ENCODE measurements at places on chromosomes 3 and 15.

DNA sequence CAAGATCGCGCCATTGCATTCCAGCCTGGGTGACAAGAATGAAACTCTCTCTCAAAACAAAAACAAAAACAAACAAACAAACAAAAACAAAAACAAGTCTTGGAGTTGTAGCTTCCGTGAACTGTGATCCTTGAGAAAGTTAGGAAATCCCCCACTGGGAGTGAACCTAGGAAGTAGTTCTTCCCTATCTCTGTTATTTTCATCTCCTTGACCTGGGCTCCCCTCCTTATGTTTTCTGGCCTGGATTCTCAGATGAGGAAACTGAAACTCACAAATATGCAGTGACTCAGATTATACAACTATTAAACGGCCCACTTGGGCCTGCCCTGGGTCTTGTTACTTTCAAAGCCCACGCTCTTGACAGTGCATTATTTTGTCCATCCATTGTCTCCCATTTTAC is 29.7 kb downstream of the SAXO2 start:
- no peak for DNase-seq

- DNase-seq = no peak
These were observed 24.1 kb downstream of the EAF1 start for GRCh38 chr3:15451216-15452113.

DNA sequence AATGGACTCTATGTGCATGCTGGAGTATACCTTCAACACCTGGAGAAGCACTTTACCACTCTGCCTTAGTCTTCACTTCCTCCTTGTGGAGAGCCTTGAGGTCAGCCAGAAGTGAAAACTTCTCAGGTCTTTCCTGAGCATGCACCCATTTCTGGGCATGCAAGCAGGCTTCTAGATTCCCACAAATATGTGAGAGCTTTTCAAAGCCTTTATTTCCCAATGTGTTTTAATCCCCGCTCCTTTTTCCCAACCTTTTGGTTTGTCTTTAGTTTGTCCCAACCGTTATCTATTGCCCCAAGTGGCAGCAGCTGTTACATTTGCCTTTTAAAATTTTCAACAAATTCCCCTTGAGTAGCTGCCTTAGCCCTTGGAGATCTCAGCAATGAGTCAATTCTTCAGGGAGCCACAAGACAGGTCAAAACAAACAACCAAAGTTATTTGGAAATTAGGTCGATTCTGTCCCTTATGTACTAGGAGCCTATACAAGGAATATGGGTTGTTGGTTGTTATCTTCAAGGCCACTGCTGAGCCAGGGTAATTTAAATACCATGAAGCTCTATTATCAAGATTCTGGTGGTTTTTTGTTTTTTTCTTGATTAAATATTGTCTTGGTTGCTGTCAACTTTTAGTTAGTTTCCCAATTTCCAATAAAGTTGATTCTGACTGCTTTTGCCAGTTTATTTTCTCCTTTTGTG is 44.4 kb downstream of the LSM3 start:
- no peak for DNase-seq

GRCh38 chr3:17360991-17361390 is 381.4 kb downstream of the TBC1D5 start:
- no peak for DNase-seq

- no peak for DNase-seq
These were observed 64.3 kb downstream of the CASR start for GRCh38 chr3:122247825-122248185.

- DNase-seq = no peak
These were observed 139.7 kb upstream of the CMC1 start for GRCh38 chr3:28101705-28102104.

DNA sequence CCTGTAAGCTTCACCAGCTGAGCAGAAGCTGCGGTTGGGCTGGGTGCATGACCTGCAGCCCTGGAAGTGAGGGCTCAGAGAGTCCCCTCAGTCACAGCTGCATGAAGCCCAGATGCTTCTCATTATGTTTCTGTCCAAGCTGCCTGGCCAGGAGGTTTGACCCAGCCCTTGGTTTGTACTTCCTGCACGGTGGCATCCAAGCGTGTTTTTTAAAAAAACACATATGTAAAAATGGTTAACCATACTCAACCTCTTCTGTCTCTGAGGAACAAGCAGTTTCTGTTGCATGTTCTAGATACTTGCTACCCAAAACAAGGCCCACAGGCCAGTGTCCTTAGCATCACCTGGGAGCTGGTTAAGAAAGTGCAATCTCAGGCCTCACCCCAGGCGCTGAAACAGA is 76.0 kb upstream of the ATP10A start:
- no peak for DNase-seq

GRCh38 chr3:18423401-18424212 is 1.5 kb downstream of the SATB1 start:
- DNase-seq = no peak

- DNase-seq = no peak
These were observed 925 bp upstream of the PSTPIP1 start for GRCh38 chr15:76994001-76994400.

- no peak for DNase-seq
These were observed 98.0 kb downstream of the ATG7 start for GRCh38 chr3:11370191-11370590.

DNA sequence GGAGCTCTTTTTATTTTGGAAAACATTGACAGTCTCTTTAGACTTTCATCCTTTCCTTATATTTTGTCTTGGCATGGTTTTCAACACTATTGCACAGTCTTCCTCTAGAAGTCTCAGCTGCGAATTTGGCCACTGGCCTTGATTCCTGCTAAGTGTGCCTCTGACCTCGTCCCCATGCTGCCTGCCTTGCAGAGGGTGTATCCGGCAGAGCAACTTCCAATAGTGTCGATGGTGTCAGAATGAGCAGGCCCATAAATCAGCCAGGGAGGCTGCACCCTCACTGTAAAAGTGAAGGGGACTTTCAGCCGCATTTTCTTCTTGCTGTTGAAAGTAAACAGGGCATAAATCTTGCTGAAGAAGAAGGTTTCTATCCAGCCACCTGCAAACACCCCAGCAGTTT is 336.7 kb upstream of the TRIM42 start:
- no peak for DNase-seq

DNA sequence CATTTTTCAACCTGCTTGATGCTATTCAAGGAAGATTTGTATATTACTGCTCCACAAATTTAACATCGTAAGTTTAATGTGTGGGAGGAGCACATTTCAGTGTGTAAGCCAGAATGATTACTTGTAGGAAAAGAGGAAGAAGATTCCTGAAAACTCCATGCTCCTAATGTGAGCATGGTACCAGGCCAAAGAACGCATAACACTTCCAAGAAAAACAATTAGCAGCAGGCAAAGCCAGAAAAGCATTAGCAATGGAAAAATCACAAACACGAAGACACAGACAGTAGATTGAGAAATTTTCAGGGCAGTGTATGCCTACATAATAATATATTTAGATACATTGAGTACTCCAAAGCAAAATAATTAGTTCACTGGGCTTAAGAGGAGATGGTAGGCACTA is 96.6 kb upstream of the CBLB start:
- no peak for DNase-seq

- DNase-seq = no peak
These were observed 309.8 kb upstream of the ICE2 start for GRCh38 chr15:60788692-60789103.

- no peak for DNase-seq
These were observed 260.3 kb downstream of the ERC2 start for GRCh38 chr3:56207922-56208321.

DNA sequence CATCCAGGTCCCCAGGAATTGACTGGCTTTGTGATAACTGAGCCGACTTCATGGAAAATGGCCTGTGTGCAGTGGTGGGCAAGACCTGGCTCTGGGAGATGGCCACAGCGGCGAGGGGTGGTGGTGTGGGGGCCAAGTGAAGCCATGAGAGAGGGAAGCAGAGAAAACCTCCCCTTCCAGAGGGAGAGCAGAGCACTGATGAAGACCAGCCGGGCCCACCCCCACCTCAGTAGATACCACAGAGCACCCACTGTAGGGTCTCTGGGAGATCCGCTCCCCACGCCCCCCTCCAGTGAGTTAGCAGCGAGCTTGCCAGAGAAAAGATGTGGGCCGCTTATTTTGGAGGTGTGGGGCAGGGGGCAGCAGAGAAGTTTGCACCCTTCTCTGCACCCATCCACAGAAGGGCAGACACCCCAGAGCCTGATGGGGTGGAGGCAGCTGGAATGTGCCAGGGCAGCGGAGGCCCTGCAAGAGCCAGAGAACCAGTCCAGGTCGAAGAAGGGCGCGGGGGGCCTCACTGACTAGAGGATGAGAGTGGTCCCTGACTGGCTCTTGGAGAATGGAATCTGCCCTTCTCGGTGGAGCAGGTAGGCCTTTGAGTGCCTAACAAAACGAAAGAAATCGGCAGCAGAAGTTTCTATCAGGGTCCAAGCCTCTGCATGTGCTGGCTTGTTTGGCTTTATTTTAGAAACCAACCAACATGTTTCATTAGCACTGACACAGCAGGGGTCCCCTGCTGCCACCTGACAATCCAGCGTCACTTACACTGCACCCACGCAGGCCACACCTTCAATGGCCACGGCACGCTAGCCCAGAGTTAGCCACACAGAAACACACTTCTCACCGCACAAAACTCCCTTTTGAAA is 28.3 kb downstream of the MELTF start:
- no peak for DNase-seq

GRCh38 chr3:111284503-111285183 is 213.0 kb downstream of the NECTIN3 start:
- no peak for DNase-seq

- DNase-seq = no peak
These were observed 128.6 kb downstream of the DUT start for GRCh38 chr15:48459571-48460442.

- DNase-seq = peak; percentile 81
These were observed 5.8 kb upstream of the RPL29 start for GRCh38 chr3:52001443-52001974.

DNA sequence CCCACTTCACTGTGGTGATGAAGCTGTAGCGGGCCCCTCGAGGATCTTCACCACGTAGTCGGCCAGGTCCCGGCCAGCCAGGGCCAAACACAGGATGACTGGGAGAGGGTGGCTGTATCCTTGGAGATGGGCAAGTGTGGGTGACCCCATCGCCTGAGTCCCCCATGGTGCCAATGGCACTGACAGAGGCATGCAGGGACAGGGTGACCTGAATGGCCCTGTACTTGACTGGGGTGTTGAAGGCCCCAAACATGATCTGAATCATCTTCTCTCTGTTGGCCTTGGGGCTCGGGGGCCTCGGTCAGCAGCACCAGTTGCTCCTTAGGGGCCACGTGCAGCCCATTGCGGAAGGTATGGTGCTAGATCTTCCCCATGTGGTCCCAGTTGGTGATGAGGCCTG is 17.1 kb upstream of the AP3B2 start:
- no peak for DNase-seq

DNA sequence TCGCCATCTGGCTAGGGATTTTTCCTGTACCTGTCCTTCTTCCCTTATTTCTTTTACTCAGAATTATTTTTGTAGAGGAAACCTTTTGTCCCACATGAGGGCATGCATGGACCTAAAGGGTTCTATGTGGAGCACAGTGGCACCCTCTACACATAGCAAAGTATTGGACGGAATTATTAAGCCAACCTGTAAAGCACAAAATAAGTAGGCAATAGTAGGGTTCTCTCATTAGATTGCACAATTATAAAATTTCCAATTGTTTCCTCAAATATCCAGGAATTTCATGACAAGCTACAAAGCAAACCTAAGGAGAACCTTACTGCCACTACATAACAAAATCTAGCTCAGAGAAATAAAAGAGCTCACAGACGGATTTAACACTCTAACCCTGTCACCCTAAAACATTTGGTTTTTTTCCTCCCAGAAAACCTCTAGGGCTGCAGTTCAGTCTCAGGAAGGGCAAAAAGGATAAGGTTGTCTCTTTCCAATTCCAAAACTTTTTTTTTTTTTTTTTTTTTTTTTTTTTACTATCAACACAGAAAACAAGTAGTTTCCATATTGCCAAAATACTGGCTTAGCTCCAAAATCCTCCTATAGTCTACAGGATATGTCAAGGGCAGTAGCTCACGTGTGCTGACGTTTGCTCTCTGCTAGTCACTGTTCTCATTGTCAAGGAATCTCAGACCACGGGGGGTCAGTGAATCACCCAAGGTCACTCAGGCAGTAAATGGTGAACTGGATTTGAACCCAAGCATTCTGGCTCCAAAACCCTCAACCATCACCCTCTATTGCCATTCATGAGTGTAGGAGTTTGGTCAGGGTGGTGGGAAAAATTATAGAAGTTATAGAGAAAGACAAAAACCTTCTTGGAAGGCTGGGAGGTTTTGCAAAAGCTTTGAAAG is 52.3 kb downstream of the NCEH1 start:
- DNase-seq = no peak

- DNase-seq = no peak
These were observed 112.0 kb upstream of the HACD2 start for GRCh38 chr3:123696808-123697207.

DNA sequence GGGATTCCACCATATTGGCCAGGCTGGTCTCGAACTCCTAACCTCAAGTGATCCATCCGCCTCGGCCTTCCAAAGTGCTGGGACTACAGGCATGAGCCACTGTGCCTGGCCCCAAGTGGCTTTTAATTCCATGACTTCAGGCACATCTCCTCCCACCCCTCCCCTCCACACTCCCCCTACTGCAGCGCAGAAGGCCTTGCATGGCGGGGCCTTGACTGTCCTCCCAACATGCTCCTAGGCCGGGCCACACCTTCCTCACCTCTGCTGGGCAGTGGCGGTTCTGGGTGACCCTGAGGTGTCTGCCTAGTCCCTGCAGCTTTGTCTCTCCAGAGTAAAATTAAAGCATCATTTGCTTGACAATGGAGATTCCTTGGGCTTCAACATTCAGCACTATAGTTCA is 6.9 kb downstream of the LYSMD4 start:
- no peak for DNase-seq

DNA sequence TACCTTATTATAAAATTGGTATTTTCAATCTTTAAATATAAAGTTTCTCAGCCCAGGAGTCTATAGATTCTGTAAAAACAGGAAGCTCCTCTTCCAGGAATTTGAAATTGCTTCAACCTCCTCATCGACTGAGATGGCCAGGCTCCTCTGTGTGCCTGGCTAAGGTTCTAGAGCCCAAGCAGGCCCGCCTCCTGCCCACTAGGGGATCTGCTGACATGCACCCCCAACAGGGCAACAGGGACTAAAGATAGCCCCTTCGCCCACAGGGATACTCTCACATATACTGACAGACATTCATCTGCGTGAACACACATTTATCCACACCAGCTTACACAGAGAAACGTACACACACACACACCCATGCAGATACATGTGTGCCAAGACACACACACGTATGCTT is 183.1 kb upstream of the TLE3 start:
- DNase-seq = no peak

DNA sequence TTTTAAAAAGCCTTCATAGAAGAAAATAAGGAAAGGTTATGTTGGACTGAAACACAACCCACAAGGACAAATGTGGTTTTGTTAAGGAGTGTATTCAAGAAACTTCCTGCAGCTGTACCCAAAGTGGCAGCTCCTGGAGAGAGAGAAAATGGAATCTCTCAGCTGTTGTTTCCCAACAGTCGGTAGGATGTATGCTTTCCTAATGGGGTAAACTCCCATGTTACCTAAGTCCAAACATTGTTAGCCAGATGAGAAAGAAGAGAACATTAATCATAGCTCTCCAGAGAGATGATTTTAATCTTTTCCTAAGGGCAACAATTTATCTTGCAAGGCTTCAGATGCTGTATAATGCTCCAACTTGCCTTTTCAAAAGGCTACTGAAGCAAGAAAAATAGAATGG is 22.6 kb upstream of the TEX9 start:
- no peak for DNase-seq
